ENCODE measurements at places on chromosomes 4 and X.

- DNase-seq: no peak
These were observed 743.5 kb upstream of the MAGEB2 start for GRCh38 chrX:29471829-29472228.

DNA sequence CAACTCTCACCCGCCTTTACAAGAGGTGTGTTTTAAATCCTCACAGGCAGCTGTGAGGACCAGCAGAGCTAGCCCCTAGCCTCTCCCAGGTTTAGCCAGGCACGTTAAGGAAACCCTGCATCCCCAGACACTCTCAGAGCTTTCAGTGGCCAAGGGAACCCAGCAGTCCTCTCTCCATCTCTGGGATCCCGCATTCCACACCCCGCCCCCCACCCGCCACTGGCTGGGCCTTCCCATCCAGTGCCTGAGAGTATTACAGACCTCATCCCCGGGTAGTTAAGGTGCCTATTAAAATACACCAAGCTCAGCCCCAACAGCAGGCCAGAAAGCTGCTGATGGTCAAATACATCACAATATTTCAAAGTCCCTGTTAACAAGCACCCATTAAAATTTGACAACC lies 256.2 kb downstream of the BCOR start:
- no peak for DNase-seq

GRCh38 chrX:2342874-2343273 lies 157.9 kb downstream of the DHRSX start:
- DNase-seq: no peak

DNA sequence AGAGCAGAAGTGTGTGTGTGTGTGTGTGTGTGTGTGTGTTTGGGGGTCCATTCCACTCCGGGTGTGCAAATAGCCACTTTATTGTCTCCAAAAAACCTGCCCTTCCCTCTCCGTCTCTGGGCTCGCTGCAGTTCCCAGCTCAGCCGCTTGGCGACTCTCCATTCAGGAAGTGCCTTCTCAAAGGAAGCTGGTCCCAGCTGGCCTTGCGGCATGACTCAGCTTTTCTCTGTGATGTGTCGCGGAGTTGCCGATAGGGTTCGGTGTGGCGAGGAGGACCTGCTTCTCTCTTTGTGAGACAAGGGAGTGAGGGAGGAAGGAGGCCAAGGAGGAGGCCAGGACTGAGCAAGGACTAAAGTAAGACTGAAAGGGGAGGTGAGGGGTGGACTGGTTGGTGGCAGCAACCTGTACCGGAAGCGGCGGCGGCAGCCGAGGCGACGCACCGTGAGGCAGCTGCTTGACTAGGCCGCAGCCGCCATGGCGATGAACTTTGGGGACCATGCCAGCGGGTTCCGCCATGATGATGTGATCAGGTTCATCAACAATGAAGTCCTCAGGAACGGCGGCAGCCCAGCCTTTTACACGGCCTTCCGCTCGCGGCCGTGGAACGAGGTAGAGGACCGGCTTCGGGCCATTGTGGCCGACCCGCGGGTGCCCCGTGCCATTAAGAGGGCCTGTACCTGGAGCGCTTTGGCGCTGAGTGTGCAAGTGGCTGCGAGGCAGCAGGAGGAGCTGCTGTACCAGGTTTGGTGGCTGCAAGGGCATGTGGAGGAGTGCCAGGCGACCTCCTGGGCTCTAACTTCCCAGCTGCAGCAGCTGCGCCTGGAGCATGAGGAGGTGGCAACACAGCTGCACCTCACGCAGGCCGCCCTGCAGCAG lies at the start of gene TEX13C:
Gene TEX13C (plus strand): TSS at position 226 of the 876 bp plus-strand sequence. CDS start 249 bp downstream, at position 475.
- peak; percentile 10 for DNase-seq

- peak; percentile 49 for DNase-seq
These were observed 5.9 kb downstream of the EMCN start for GRCh38 chr4:100511896-100512295.

Data from A673 (cell line).